ENCODE measurements at places on chromosomes 2 and 18.

GRCh38 chr2:85737481-85737880 is 16.3 kb upstream of the ATOH8 start:
- no peak overlapping the region for H3K4me3 ChIP-seq
- H3K4me1 ChIP-seq = no peaks in the 10 kb centered on the region
- H3K27ac ChIP-seq = no peak overlapping the region
- no peak for DNase-seq

- H3K4me3 ChIP-seq = no peak overlapping the region
- no peaks in the 10 kb centered on the region for H3K36me3 ChIP-seq
- DNase-seq = no peak
- H3K4me1 ChIP-seq = no peaks in the 10 kb centered on the region
- no peak overlapping the region for H3K27ac ChIP-seq
These were observed 129.8 kb upstream of the SOX11 start for GRCh38 chr2:5562426-5562825.

GRCh38 chr2:54624591-54625071 is 98.8 kb upstream of the EML6 start:
- no peak overlapping the region for H3K27ac ChIP-seq
- H3K27me3 ChIP-seq = no peaks in the 10 kb centered on the region
- peaks cover 13% of the 10 kb centered on the region for H3K4me1 ChIP-seq
- H3K4me3 ChIP-seq = no peak overlapping the region
- DNase-seq = no peak

GRCh38 chr2:172198908-172199307 is 96.2 kb upstream of the DLX2 start:
- peaks cover 12% of the 10 kb centered on the region for H3K4me1 ChIP-seq
- DNase-seq = no peak
- H3K27me3 ChIP-seq = peaks cover 3% of the 10 kb centered on the region
- no peak overlapping the region for H3K27ac ChIP-seq

DNA sequence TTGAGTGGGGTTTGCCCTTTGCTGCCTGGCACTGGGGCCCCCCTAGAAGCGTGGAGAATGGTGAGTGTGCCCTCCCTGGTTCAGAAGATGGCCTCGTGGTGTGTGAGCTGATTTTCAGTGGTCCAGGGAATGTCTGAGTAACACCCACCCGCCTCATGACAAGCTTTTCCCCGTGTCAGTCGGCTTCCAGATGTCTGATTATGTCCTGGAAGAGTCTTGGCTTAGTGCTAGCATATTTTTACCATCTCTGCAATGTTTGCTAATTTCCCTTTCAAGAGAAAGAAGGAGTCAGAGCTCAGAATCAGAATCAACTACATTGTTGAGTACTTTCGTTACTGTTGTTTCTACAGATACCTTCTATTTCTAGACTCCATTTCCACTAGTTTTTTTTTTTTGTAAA is 214.7 kb downstream of the SEPTIN10 start:
- H3K36me3 ChIP-seq = no peaks in the 10 kb centered on the region
- H3K27me3 ChIP-seq = no peaks in the 10 kb centered on the region
- H3K27ac ChIP-seq = no peak overlapping the region
- peaks cover 29% of the 10 kb centered on the region for H3K4me1 ChIP-seq
- DNase-seq = no peak

DNA sequence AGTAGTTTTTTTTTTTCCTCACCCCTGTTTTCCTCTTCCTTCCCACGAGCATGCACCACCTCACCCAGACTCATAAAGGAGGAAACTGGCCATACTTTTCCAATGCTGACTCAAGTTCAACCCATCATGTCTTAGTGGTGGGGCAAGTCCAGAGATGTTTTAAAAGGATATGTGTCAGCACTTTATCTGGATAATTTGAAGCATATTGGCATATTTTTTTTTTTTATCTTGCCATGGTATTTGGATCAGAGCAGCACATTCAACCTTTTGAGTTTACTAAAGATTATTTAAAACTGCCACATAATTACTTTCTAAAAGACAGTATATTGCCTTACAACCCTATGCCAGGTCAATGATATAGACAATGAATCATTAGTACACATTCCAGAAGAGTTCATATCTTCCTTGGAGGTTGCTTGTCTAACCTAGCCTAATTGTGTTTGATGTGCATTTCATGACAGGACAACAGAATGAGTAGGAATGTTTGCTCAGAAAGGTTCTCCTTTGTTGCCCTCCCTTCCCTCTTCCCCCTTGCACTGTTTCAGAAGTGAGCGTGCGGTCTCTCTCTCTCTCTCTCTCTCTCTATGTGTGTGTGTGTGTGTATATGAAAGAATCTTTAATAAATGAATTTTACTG is 950.7 kb upstream of the FAM98A start:
- DNase-seq = no peak
- no peak overlapping the region for H3K4me3 ChIP-seq
- no peaks in the 10 kb centered on the region for H3K4me1 ChIP-seq
- no peaks in the 10 kb centered on the region for H3K27me3 ChIP-seq
- no peaks in the 10 kb centered on the region for H3K36me3 ChIP-seq

- H3K4me1 ChIP-seq = no peaks in the 10 kb centered on the region
- peaks cover 10% of the 10 kb centered on the region for H3K27me3 ChIP-seq
- H3K36me3 ChIP-seq = no peaks in the 10 kb centered on the region
These were observed 70.2 kb downstream of the LRRC30 start for GRCh38 chr18:7301094-7301493.

- peaks cover 23% of the 10 kb centered on the region for H3K36me3 ChIP-seq
- no peak for DNase-seq
- H3K27ac ChIP-seq = no peak overlapping the region
- no peaks in the 10 kb centered on the region for H3K27me3 ChIP-seq
- peaks cover 8% of the 10 kb centered on the region for H3K4me1 ChIP-seq
- H3K4me3 ChIP-seq = no peak overlapping the region
These were observed 66.6 kb downstream of the GYPC start for GRCh38 chr2:126722546-126722945.

DNA sequence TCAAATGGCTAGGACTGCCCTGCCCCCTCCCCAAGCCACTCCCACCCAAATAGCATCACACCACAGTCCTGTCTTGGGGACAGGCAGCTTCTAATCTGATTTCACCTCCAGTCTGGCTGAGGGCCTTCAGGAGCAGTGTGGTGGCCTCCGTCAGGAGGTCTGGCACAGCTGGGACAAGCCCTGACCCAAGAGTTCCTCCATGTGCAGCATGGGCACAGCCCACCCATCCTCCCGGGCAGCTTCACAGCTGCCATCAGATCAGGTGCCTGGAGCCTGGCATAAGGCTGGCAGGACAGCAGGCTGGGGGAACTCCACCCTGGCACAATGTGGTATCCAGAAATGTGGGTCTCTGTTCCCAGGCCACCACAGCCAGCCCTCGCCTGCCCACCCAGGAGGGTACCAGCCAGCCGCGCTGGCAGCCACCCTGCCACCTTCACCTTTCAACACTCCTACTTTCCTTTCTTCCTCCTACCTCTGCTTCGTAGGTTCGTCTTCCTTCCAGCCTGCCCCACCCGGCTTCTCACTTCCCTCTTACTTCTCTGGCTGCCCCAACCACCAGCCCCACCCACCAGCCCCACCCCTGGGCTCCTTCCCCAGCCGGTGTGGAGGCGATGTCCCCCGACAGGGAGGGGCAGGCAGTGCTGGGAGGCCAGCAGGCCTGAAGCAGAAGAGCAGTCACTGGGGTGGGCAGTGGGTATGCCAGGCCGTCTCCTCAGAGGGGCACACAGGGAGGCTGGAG is at the start of gene CAPG:
Gene CAPG, minus strand, starts transcription at position 522 of the 739 bp plus-strand sequence. CDS start 8,221 bp downstream, outside the sequence.
- no peaks in the 10 kb centered on the region for H3K27me3 ChIP-seq
- H3K27ac ChIP-seq = peak within 1 kb of the TSS; percentile 80
- peaks cover 70% of the 10 kb centered on the region for H3K4me1 ChIP-seq
- DNase-seq = no peak
- peak within 1 kb of the TSS; percentile 58 for H3K4me3 ChIP-seq

- DNase-seq = no peak
- H3K4me3 ChIP-seq = no peak overlapping the region
- H3K27me3 ChIP-seq = peaks cover 3% of the 10 kb centered on the region
- no peak overlapping the region for H3K27ac ChIP-seq
These were observed 37.7 kb upstream of the MEX3C start for GRCh38 chr18:51235009-51235789.

GRCh38 chr2:215138479-215138878 is at the start of gene ABCA12:
TSS of gene ABCA12 (minus strand) at chr2:215138626. CDS start at chr2:215138208, 418 bp downstream.
- H3K27ac ChIP-seq = no peak within 1 kb of the TSS
- peaks cover 30% of the 10 kb centered on the region for H3K27me3 ChIP-seq
- no peaks in the 10 kb centered on the region for H3K4me1 ChIP-seq
- H3K4me3 ChIP-seq = no peak within 1 kb of the TSS

DNA sequence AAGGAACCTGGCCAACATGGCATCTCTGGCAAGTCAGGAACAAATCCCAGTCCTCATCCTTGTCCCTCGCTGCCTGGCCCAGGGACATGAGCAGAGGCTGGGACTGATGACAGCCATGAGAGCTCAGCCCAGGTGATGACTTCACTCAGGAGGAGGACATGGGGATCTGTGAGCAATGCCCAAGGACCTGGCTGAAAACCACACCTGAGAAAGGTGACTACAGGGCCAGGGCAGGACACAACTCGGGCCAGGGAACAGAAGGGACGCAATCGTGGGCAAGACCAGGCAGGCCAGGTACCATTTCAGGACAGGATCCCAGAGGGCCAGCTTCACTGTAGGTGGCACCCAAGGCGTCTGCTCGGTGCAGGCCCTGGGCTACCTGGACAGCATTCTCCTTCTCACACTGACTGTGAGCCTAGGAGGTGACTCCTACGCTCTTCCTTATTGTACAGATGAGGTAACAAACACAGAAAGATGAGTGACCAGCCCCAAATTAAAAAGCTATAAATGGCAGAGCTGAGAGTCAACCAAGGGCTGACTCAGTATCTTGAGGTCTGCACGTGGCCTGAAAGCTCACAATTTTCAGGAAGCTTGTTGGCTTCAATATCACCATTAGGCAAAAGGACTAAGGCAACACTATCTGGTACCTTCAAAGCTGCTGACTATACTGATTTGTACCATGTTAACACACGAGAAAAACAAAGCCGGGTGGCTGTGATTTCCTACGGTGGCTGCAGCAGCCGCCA is 141.1 kb downstream of the EIPR1 start:
- H3K27me3 ChIP-seq = no peaks in the 10 kb centered on the region
- no peak overlapping the region for H3K4me3 ChIP-seq
- H3K36me3 ChIP-seq = peaks cover 18% of the 10 kb centered on the region
- peak overlapping the region; percentile 55 for H3K27ac ChIP-seq

DNA sequence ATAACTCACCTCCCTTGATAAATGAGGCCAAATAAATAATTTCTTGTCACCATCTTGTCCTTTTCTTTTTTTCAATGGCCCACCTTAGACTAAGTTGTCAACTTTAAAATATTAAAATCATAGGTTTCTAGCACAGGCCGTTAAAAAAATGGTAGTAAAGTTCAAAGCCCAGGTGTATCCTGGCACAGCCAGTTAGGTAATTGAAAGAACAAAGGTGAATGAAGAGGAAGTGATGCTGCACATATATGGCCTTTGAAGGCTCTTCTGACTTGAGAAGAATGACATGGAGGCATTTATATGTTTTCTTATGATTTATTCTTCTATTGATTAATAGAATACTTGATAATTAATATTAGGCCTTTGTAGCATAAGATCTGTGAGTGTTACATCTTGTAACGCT is 208.7 kb downstream of the PTPRM start:
- H3K27ac ChIP-seq = no peak overlapping the region
- no peaks in the 10 kb centered on the region for H3K27me3 ChIP-seq
- no peak for DNase-seq
- no peak overlapping the region for H3K4me3 ChIP-seq

- H3K27ac ChIP-seq = no peak overlapping the region
- peaks cover 46% of the 10 kb centered on the region for H3K36me3 ChIP-seq
- H3K4me1 ChIP-seq = no peaks in the 10 kb centered on the region
- no peak overlapping the region for H3K4me3 ChIP-seq
- no peaks in the 10 kb centered on the region for H3K27me3 ChIP-seq
These were observed 172.2 kb upstream of the MYO3B start for GRCh38 chr2:170005702-170006101.

DNA sequence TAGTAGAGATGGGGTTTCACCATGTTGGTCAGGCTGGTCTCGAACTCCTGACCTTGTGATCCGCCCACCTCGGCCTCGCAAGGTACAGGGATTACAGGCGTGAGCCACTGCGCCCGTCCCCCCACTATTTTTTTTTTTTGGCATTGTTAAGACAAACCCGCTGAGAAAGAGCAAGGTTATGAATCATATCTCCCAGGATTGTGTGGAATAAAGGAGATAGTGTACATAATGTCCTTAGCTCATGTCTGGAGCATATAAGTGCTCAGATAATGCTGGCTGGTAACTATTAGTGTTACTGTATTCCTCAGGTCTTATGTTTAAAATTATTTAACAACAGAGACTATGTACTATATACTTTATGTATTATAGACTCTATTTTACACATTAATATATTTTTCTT is 36.0 kb downstream of the TTC27 start:
- H3K27ac ChIP-seq = no peak overlapping the region
- H3K4me1 ChIP-seq = peaks cover 21% of the 10 kb centered on the region
- H3K27me3 ChIP-seq = no peaks in the 10 kb centered on the region
- H3K36me3 ChIP-seq = no peaks in the 10 kb centered on the region
- H3K4me3 ChIP-seq = no peak overlapping the region
- DNase-seq = no peak

DNA sequence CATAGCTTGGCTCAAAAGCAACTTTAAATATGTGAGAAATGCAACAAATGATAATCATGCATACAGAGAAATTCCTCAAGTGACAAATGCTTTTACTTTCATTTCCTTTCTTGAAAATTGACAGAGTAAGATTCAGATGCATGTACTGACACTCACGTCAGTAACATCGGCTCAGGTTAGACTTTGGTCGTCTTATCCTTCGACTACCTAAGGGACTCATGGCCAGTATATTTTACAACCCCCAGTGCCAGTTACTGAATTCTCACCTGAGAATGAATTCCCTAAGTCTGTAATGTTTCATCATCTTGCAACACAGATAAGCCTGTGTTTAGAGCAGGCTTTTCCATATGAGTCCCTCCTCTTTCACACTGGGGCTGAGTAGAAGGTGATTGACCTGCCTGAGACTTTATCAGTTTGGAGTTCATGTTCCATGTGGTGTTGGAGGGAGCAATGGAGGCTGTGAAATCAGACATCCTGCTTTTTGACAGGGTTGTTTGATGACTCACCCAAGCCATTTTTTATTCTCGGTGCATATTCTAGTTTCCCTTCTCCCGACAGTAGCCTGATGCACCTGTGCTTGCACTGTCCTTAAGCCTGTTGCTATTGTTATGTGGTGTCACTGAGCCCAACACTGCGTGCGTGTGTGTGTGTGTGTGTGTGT is 30.5 kb upstream of the ATP8B1 start:
- no peaks in the 10 kb centered on the region for H3K27me3 ChIP-seq
- H3K4me1 ChIP-seq = peaks cover 39% of the 10 kb centered on the region
- H3K27ac ChIP-seq = peak overlapping the region; percentile 61
- peaks cover 11% of the 10 kb centered on the region for H3K36me3 ChIP-seq
- peak overlapping the region; percentile 79 for H3K4me3 ChIP-seq
- DNase-seq = no peak

DNA sequence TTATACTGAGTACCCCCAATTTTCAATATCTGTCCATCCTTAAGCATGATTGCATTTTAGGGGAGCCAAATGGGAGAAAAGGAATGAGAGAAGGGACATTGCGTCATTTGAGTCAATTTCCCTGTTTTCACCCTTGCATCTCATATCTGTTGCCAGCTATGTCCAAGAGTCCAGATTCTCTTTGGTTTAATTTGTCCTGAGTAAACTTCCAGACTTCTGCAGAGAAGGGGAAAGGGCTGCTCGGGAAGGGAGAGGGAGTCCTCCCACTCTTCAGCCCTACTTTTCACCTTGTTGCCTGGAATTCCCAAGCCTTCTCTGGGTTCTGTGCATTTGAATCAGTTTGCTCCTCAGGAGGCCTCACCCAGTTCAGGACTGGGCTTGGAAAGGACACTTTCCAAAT is 16.5 kb downstream of the GREB1 start:
- H3K27me3 ChIP-seq = peaks cover 32% of the 10 kb centered on the region
- no peak overlapping the region for H3K27ac ChIP-seq
- no peak for DNase-seq
